ENCODE measurements at places on chromosomes 1 and 21.

GRCh38 chr1:6006882-6007281, 14.7 kb upstream of the NPHP4 start:
- no peak for DNase-seq

DNA sequence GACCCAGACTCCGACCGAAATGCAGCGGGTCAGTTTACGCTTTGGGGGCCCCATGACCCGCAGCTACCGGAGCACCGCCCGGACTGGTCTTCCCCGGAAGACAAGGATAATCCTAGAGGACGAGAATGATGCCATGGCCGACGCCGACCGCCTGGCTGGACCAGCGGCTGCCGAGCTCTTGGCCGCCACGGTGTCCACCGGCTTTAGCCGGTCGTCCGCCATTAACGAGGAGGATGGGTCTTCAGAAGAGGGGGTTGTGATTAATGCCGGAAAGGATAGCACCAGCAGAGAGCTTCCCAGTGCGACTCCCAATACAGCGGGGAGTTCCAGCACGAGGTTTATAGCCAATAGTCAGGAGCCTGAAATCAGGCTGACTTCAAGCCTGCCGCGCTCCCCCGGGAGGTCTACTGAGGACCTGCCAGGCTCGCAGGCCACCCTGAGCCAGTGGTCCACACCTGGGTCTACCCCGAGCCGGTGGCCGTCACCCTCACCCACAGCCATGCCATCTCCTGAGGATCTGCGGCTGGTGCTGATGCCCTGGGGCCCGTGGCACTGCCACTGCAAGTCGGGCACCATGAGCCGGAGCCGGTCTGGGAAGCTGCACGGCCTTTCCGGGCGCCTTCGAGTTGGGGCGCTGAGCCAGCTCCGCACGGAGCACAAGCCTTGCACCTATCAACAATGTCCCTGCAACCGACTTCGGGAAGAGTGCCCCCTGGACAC, 534 bp downstream of the C1orf56 start:
- DNase-seq = peak; percentile 40

GRCh38 chr1:18560692-18561091, 70.0 kb upstream of the PAX7 start:
- no peak for DNase-seq

- DNase-seq = no peak
Observed at GRCh38 chr1:58456470-58456869, 90.1 kb downstream of the OMA1 start.

- DNase-seq = no peak
Observed at GRCh38 chr1:90361026-90361425, 356.1 kb downstream of the BARHL2 start.

GRCh38 chr1:43427941-43428340, 25.8 kb downstream of the HYI start:
- DNase-seq = no peak

- no peak for DNase-seq
Observed at GRCh38 chr1:180397175-180397574, 105.2 kb downstream of the ACBD6 start.

DNA sequence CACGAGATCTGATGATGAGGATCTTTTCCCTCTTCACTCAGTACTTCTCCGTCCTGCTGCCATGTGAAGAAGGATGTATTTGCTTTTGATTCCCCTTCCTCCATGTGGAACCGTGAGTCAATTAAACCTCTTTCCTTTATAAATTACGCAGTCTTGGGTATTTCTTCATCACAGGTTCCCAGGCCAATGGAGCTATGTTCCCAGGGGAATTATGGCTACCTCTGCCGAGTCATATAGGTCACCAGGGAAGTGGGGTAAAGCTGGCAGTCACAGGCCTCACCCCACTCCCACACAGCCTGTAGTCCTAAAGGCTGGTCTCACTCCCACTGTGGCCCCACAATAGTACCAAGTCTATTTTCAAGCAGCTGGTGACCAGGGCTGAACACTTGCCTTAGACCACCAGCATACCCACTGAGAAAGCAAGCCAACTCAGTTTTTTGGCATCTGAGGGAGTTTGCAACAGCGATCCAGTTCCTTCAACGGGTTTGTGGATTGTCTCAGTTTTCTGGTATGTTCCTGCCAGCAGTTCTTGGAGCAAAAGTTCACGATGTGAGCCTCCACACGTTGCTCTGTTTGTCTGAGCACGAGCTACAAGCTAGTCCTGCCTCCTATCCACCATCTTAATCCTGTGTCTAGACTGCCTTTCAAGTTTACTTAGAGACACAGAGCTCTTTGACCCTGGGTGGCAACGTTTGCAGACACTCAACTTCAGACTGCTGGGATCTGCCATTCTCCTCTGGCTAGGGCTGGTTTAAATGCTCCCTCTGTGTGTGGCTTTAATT, 104.5 kb downstream of the CENPF start:
- no peak for DNase-seq

- DNase-seq = no peak
Observed at GRCh38 chr1:4147509-4147908, 247.4 kb upstream of the C1orf174 start.

DNA sequence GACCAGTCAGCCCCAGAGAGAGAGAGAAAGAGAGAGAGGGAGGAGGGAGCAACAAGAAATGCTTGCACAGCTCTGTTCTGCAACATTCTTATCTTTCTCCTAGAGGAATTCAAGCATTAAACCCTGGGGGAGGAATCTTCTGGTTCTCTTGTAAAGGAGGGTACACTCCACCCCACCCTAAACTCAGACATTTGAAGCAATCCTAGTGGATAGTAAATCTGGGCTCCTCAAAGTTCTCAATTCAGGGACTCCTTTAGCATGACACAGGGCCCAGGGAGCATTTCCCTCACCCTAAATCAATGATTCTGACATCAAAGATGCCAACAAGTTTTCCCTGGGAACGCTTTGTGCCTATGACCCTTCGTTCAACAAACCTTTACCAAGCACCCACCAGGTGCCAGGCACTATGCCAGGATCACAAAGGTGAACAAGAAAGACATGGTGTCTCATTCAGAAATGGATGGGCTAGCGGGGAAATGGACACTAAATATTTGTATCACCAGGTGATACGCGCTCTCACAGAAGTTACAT, 11.9 kb upstream of the CAPN2 start:
- DNase-seq = no peak
